ENCODE measurements at places on chromosomes 4 and X.

DNA sequence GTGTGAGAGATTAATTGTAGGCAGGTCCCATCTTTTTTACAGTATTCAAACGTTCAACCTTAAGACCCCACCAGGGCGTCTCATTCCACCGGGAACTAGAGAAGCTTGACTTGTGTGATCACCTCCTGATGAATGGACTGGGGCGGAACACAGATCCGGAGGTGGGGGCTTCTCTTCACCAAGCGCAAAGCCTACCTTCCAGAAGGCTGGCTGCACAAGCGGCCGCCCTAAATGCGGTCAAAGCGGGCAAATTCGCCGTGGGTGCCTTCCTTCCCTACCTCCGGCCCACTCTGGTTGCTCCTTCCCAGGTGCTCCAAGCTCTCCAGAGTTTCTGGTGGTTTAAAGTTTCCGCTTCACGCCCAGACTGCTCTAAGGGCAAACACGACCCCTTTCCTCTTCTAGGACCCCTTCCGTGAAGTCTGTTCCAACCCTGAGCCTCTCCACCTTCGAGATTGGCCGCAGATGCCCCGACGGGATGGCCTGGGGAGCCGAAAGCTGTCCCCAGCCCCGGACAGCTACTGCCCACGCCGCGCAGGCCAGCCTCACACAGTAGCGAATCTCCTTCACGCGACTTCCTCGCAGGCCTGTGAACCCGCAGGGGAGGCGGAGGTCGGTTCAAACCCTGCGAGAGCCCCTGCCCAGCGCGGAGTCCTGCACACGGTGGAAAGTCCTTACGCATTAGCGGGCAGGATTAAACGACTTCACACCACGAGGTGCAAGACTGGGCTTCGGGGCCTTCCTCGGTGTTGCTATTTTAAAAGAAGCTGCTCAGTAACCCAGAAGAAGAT is 1.6 kb upstream of the WWC2 start:
- peak overlapping the region; percentile 77 for H3K4me3 ChIP-seq
- no peak for DNase-seq
- peaks cover 35% of the 10 kb centered on the region for H3K27me3 ChIP-seq
- H3K27ac ChIP-seq: no peak overlapping the region
- no peaks in the 10 kb centered on the region for H3K36me3 ChIP-seq

- H3K4me3 ChIP-seq: no peak overlapping the region
- no peaks in the 10 kb centered on the region for H3K36me3 ChIP-seq
These were observed 395.7 kb downstream of the RAPGEF2 start for GRCh38 chr4:159498446-159499115.

DNA sequence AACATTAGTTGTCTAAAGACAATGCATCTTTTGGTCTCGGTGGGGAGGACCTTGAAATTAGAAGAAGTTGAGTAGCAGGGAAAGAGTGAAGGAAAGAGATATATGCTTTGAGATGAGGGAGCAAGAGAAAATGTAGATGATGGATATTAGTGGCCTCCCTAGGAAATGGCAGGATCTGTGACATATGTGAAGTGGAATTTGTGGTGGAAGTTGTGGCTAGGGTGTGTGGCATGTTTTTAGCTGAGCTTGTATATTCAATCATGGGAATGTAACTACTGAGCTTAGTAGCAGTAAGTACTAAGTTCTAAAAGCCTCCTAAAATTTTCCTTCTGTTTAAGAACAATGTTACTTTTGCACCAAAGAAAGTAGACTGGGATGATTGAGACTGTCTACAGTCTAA is 382.8 kb upstream of the CTSO start:
- H3K4me1 ChIP-seq: no peaks in the 10 kb centered on the region
- no peak overlapping the region for H3K4me3 ChIP-seq
- H3K27me3 ChIP-seq: no peaks in the 10 kb centered on the region
- H3K27ac ChIP-seq: no peak overlapping the region
- DNase-seq: no peak
- H3K36me3 ChIP-seq: no peaks in the 10 kb centered on the region

- no peak overlapping the region for H3K27ac ChIP-seq
- no peaks in the 10 kb centered on the region for H3K36me3 ChIP-seq
- peak; percentile 94 for DNase-seq
- H3K27me3 ChIP-seq: no peaks in the 10 kb centered on the region
These were observed 535.1 kb downstream of the FAT4 start for GRCh38 chr4:125849869-125850268.

GRCh38 chr4:71663780-71664179 is 120.1 kb downstream of the GC start:
- no peaks in the 10 kb centered on the region for H3K4me1 ChIP-seq
- H3K27me3 ChIP-seq: peaks cover 18% of the 10 kb centered on the region
- no peak overlapping the region for H3K27ac ChIP-seq
- H3K4me3 ChIP-seq: no peak overlapping the region
- DNase-seq: no peak

GRCh38 chr4:83993774-83994173 is 457.9 kb downstream of the GPAT3 start:
- DNase-seq: no peak
- H3K27ac ChIP-seq: no peak overlapping the region
- no peaks in the 10 kb centered on the region for H3K4me1 ChIP-seq
- no peaks in the 10 kb centered on the region for H3K36me3 ChIP-seq

DNA sequence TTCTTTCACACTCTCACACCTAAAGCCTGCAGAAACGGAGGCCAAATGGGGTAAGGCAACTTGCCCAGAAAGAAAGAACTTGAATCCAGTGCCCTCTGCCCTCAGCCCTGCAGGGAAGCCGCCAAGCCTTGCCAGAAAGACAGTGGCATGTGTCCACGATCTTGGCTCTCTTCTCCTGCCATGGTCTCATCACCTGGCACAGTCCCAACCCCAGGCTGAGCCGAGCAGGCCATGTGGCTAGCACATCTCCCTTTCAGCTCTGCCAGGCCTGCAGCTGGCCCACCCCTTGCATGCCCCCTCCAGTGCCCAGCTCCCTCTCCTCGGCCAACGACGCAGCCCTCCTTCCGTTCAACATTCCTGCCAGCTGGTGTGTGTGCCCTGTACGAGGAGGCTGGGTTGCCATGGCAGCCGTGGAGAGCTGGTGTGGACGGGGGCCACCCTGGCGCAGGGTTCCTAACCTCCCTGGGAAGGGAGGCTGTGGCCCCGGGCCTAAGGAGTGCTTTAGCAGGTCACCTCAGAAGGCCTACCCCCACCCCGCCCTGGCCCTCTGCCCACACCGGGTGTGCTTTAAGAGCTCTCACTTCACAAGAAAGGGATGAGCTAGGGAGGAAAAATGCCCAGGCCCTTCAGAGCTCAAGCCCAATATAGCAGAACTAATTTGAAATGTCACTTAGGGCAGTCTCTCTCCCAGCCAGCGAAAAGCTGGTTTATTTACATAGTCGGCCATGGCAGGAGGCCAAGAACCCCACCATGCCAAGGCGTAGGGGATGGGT is 73.0 kb upstream of the PJA1 start:
- DNase-seq: no peak
- H3K4me3 ChIP-seq: no peak overlapping the region
- no peaks in the 10 kb centered on the region for H3K4me1 ChIP-seq

DNA sequence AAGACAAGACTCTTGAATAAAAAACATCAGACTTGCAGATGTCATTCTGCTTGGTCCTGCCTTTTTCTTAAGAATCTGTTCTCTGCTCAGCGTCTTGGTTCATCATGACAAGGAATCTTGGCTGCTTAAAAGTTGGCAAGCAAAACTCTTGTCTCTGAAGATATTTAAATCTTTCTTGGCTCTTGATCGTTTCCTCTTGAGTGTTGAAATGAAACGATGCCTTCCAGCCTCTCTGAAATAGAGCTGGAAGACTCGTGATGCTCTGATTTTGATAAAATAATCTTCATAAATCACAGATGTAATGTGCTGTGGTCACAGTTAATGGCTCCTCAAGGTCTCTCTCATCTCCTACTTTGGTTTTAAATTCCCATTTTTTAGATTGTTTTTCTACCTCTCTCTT is 39.9 kb upstream of the TMEM192 start:
- no peak overlapping the region for H3K27ac ChIP-seq
- H3K27me3 ChIP-seq: no peaks in the 10 kb centered on the region
- H3K4me3 ChIP-seq: no peak overlapping the region
- no peak for DNase-seq
- no peaks in the 10 kb centered on the region for H3K4me1 ChIP-seq
- no peaks in the 10 kb centered on the region for H3K36me3 ChIP-seq

DNA sequence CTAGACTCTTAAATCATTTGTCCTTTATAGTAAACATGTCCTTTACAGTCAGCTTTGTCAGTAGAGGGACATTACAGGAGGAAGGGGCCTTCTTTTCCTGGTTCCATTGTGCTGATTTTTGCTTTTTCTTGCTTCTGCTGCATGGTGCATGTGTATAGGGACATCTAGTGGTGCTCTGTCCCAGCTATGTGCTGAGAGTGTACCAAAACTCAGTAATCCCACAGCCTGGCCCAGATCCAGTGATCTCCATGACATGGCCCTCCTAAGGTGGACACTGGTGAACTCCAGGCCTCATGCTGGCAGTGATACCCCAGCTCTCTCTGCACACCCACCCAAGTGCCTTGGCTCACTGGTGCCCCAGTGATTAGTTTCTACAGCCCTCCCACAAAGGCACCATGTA is 45.2 kb downstream of the MAGEB17 start:
- no peaks in the 10 kb centered on the region for H3K36me3 ChIP-seq
- no peak overlapping the region for H3K4me3 ChIP-seq
- DNase-seq: peak; percentile 7
- no peaks in the 10 kb centered on the region for H3K27me3 ChIP-seq
- H3K27ac ChIP-seq: no peak overlapping the region
- H3K4me1 ChIP-seq: no peaks in the 10 kb centered on the region

- no peak for DNase-seq
- H3K27ac ChIP-seq: no peak overlapping the region
- H3K27me3 ChIP-seq: no peaks in the 10 kb centered on the region
- H3K36me3 ChIP-seq: peaks cover 2% of the 10 kb centered on the region
These were observed 44.2 kb downstream of the SH3RF1 start for GRCh38 chr4:169226565-169226964.

- peaks cover 20% of the 10 kb centered on the region for H3K36me3 ChIP-seq
- no peaks in the 10 kb centered on the region for H3K4me1 ChIP-seq
- no peaks in the 10 kb centered on the region for H3K27me3 ChIP-seq
- H3K27ac ChIP-seq: no peak overlapping the region
These were observed 57.3 kb downstream of the RAP1GDS1 start for GRCh38 chr4:98318521-98318920.

DNA sequence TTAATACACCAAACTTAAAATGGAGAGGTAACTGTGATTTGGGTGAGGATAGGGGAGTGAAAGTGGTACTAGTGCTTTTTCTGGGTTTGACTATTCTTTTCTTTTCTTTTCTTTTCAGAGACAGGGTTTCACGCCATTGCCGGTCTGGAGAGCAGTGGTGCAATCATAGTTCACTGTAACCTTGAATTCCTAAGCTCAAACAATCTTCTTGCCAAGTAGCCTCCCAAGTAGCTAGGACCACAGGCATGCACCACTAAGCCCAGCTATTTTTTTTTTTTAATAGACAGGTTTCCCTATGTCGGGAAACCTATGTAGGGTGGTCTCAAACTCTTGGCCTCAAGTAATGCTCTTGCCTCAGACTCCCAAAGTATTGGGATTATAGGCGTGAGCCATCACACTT is 3.0 kb upstream of the ARMCX4 start:
- H3K4me1 ChIP-seq: peaks cover 8% of the 10 kb centered on the region
- no peak overlapping the region for H3K27ac ChIP-seq
- H3K4me3 ChIP-seq: no peak overlapping the region
- no peaks in the 10 kb centered on the region for H3K36me3 ChIP-seq
- no peak for DNase-seq

- H3K4me3 ChIP-seq: no peak overlapping the region
- H3K27me3 ChIP-seq: no peaks in the 10 kb centered on the region
- H3K4me1 ChIP-seq: no peaks in the 10 kb centered on the region
- no peak overlapping the region for H3K27ac ChIP-seq
- DNase-seq: no peak
- no peaks in the 10 kb centered on the region for H3K36me3 ChIP-seq
These were observed 1718.8 kb upstream of the PCDH10 start for GRCh38 chr4:131430302-131430701.

- no peak overlapping the region for H3K27ac ChIP-seq
- no peak for DNase-seq
- no peaks in the 10 kb centered on the region for H3K36me3 ChIP-seq
These were observed 257.5 kb upstream of the FAT1 start for GRCh38 chr4:186981161-186981560.

DNA sequence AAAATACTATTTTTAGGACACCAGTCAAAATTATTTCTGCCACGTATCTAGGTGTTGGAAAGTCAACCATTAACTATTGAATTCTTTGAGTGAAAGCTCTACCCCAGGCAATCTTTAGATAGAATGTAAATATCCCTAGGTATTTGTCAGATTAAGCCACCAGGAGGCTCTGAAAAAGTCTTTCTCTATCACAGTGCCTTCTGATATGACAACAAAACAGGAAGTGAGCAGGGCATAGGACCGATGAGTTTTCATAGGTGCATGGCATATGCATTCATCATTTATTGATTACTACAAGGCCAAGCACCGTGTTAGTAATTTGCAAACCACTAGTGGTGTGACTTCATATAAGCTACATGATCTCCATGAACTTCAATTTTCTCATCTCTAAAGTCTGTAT is 333.6 kb upstream of the F9 start:
- peaks cover 27% of the 10 kb centered on the region for H3K27me3 ChIP-seq
- no peak for DNase-seq
- H3K27ac ChIP-seq: no peak overlapping the region
- no peak overlapping the region for H3K4me3 ChIP-seq
- H3K4me1 ChIP-seq: peaks cover 13% of the 10 kb centered on the region

DNA sequence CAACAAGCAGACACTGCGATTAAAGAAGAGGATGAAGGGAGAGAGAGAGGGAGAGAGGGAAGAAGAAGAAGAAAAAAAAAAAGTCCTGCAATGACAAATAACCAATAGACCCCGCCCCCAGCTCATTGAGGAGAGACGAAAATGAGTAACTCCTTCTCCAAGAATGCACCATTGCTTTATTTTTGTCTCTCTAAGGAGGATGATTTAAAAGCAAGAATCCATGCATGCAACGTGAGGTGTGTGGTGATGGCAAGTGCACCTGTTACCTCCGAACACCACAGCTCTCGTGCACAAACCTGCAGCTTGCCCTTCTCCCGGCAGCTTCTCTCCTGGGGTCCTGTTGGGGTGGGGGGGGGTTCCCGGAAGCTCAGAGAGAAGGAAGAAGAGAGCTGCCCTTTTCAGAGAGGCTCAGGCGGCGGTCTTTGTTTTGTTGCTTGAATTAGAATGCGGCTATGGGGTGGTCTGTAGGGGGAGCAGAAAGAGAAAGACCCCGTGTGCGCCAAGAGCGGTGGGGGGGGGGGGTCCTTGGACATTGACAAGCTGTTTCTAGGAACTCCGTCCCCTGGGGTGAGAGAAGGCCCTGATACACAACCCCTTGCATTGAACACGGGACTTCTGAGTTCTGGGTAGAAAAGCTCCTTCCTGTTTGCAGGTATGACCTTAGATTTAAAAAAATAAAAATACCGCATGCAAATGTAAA is 100.7 kb downstream of the CRLF2 start:
- no peaks in the 10 kb centered on the region for H3K4me1 ChIP-seq
- DNase-seq: no peak
- H3K4me3 ChIP-seq: no peak overlapping the region
- peaks cover 76% of the 10 kb centered on the region for H3K27me3 ChIP-seq

- H3K4me1 ChIP-seq: peaks cover 4% of the 10 kb centered on the region
- no peak overlapping the region for H3K27ac ChIP-seq
- H3K36me3 ChIP-seq: peaks cover 5% of the 10 kb centered on the region
- H3K27me3 ChIP-seq: no peaks in the 10 kb centered on the region
- DNase-seq: no peak
These were observed 74.2 kb downstream of the LIMCH1 start for GRCh38 chr4:41611881-41612871.
